ENCODE measurements at places on chromosomes 3 and 15. TPM values are rescaled to one million over a fixed set of nuclear protein-coding genes. Genes with fewer than 3 reads are reported as not detected.

GRCh38 chr3:44674211-44674610, 25.7 kb downstream of the ZNF35 start:
- H3K36me3 ChIP-seq, result peaks cover 10% of the 10 kb centered on the region
- H3K4me1 ChIP-seq, result no peaks in the 10 kb centered on the region
- DNase-seq, result no peak
- no peak overlapping the region for H3K27ac ChIP-seq
- H3K4me3 ChIP-seq, result no peak overlapping the region

DNA sequence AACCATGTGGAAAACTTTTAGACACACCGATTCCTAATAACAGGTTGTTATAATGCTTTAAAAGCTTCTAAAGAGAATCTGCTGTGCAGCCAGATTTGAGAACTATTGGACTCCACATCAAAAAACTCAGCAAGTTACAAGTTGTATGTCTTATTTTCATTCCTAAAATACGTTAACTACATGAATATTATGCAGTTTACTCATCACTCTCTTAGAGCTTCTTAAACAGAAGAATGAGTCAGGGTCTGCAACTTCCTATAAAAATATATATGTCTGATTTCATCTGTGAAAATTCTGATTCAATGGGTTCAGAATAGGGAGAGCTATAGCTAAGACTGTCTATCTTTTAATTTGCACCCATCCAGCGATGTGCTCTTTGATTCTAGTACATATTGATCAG, 244.2 kb upstream of the EPHA3 start:
- H3K4me1 ChIP-seq, result no peaks in the 10 kb centered on the region
- H3K36me3 ChIP-seq, result 0 out of 3 replicates have a peak, but pooled peaks cover 2% of the 10 kb centered on the region

GRCh38 chr15:29045717-29046116, 159.9 kb downstream of the APBA2 start:
- DNase-seq, result no peak
- H3K4me3 ChIP-seq, result no peak overlapping the region
- no peaks in the 10 kb centered on the region for H3K27me3 ChIP-seq
- H3K4me1 ChIP-seq, result no peaks in the 10 kb centered on the region
- H3K27ac ChIP-seq, result no peak overlapping the region

- no peak overlapping the region for H3K4me3 ChIP-seq
- H3K4me1 ChIP-seq, result no peaks in the 10 kb centered on the region
- no peak overlapping the region for H3K27ac ChIP-seq
These were observed 20.3 kb upstream of the ALAS1 start for GRCh38 chr3:52177701-52178042.

DNA sequence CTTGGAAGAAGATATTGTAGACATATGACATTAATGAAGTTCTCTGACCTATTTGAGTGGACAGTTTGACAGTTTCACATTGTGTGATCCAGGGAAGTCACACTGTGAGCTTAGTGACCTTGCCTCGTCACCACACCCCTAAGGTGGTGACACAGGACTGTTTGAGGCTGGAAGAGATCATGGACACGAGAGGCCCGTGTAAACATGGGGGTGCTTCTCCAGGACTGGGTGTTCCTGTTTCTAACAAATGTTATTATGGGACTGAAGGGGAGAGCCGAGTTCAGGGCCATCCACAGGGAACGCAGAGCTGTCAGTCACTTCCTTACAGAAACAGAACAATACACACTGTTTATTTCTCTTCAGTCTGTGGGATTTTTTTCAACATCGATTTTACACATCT, 96.5 kb upstream of the DNAJC19 start:
- no peaks in the 10 kb centered on the region for H3K27me3 ChIP-seq
- H3K36me3 ChIP-seq, result no peaks in the 10 kb centered on the region
- H3K4me3 ChIP-seq, result no peak overlapping the region
- DNase-seq, result no peak
- no peaks in the 10 kb centered on the region for H3K4me1 ChIP-seq
- no peak overlapping the region for H3K27ac ChIP-seq

DNA sequence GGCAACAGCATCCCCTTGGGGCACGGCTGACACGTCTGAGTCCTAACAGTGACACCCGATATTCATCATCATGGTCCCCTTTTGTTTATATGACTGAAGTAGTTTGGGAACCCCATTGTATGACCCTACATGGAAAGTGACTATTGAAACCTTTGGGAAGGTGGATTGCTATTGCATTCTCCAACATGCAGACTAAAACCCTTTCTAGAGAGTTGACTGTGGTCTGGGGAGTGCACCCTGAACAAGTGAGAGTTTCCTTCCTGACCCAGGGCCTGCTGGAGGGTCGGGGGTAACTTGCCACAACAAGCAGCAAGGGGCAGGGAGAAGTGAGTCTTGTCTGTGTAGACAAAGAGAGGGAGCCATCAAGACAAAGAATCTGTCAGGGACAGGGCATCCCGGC, 54.4 kb downstream of the ISG20 start:
- no peaks in the 10 kb centered on the region for H3K36me3 ChIP-seq
- H3K4me3 ChIP-seq, result no peak overlapping the region
- H3K27me3 ChIP-seq, result no peaks in the 10 kb centered on the region
- H3K27ac ChIP-seq, result no peak overlapping the region

- no peaks in the 10 kb centered on the region for H3K36me3 ChIP-seq
- no peaks in the 10 kb centered on the region for H3K4me1 ChIP-seq
- H3K4me3 ChIP-seq, result no peak overlapping the region
- no peak for DNase-seq
- no peaks in the 10 kb centered on the region for H3K27me3 ChIP-seq
- H3K27ac ChIP-seq, result no peak overlapping the region
These were observed 60.5 kb upstream of the LRTM1 start for GRCh38 chr3:54988302-54988837.

Gene LRRC31
- not detected for total RNA-seq

Gene MYH15
- total RNA-seq, result 0.13 TPM

Gene PDZRN3
- total RNA-seq, result 5.5 TPM

Gene LYZL4
- not detected for total RNA-seq

Gene PRTG
- total RNA-seq, result 4.4 TPM
